Glomerular endothelial cell (primary cell): ENCODE measurements at places on chromosomes 5 and 9. TPM values are rescaled to one million over a fixed set of nuclear protein-coding genes. Genes with fewer than 3 reads are reported as not detected.

DNA sequence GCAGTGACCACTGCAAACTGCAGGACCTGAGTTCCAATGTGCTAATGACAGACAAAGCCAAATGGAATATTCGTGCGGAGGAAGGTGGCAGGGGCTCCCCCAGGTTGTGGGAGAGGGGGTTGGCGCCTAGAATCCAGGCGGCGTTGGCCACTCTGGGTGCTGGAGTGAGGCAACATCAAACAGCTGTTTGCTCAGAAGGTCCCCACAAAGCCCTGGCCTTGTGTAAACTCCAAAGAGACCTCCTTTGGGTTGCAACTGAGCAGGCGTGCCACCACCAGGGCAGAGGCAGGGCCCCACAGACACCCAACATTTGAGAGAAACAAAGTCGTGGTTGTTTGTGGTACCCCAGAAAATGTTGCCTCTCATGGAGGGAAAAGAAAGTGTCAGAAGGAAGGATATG, 14.5 kb downstream of the STKLD1 start:
- DNase-seq: no peak

- DNase-seq: no peak
Measured at GRCh38 chr5:137167187-137167586, 331.9 kb downstream of the SPOCK1 start.

- no peak for DNase-seq
Measured at GRCh38 chr5:65126542-65127069, 355.1 kb downstream of the ADAMTS6 start.

Gene MARCOL
- total RNA-seq: not detected in 2 replicates

DNA sequence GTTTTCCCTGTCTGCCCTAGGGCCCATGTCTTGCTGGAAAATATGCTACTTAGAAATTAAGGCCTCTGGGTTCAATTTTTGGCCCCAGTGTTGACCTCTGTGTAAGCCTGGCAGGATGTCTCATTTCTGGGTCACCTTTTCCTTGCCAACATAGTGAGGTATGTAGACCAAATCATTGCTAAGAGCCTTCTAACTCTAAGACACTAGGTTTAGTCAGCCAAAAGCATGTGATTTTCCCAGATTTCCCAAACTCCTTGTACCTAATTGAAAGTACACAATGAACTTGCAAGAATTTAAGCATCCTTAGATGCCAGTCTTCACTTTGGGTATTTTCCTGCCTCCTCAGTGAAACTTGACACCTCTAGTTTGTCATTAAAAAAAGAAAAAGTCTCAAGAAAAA, 77.0 kb downstream of the GALNT10 start:
- DNase-seq: no peak

DNA sequence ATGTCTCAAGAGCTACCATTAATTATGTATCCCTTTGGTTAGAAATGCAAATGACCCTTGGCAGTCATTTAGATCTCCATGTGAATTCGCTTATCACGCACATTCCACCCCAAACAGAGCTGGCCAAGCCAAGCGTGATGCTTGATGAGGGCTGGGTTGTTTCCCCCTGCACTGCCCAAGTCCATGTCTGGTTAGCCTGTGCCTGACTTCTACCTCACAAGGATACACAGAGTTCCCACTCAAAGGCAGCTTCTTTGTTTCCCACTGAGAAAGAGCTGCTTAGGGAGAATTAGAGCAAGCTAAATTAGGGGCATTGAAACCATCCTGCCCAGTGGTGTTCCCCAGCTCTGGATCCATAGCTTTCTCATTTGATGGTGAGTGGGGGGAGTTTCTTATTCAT, 87.2 kb downstream of the FSTL4 start:
- no peak for DNase-seq

GRCh38 chr9:91301161-91301560, 60.6 kb downstream of the AUH start:
- DNase-seq: no peak

GRCh38 chr5:1118738-1119137, 6.9 kb upstream of the SLC12A7 start:
- DNase-seq: no peak

GRCh38 chr9:123378025-123378424, 22.0 kb downstream of the CRB2 start:
- no peak for DNase-seq

Gene IFNA21
- not detected in 2 replicates for total RNA-seq

GRCh38 chr5:94577466-94578245, 40.7 kb downstream of the KIAA0825 start:
- DNase-seq: no peak

DNA sequence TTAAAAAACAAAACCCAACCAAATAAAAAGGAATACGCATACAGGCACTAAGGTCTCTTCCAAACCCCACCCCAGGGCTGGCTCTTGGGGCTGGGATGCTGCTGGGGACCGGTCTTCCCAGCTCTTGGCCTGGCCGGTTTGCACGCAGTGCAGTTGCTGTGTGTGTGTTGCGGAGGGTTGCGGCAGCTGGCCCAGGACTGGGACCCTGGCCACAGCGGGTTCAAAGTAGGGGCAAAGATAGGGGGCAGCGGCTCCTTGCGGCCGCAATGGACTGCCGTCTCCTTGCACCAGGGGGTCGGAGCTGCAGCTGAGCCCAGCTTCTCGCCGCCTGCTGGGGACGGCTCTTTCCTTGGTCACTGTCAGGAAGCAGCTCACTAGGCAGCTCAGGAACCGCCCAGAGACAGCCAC, 5.0 kb downstream of the DMRT3 start:
- no peak for DNase-seq

GRCh38 chr5:171418316-171418981, 998 bp upstream of the FGF18 start:
- no peak for DNase-seq

- DNase-seq: no peak
Measured at GRCh38 chr5:158410976-158411375, 552.0 kb upstream of the CLINT1 start.

GRCh38 chr9:114138552-114138971, 16.8 kb upstream of the COL27A1 start:
- DNase-seq: no peak

Gene STC2
- total RNA-seq: 38.4 and 49.4 TPM in 2 replicates

DNA sequence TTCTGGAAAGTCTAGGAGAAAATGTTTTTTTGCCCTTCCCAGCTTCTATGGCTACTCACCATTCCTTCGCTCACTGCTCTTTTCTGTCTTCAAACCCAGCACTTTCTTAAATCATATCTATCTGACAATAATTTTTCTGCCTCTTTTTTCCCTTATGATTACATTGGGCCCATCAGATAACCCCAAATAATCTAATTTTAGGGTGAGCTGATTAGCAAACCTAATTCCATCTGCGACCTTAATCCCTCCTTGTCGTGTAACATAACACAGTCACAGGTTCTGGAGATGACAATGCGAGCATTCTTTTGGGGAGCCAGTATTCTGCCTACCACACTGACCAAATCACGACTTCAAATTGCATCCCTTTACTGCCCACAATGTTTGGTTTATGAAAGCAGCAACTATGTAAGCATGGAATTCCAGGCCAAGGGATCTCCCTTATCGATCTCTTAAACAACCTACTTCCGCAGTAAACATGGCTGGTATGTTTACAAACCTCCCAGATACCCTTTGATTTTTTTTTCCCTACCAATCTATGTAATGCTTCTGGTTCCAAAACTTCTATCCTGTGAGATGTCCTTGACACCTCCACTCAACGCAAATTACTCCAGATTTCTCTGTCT, 2122.2 kb downstream of the MAT2B start:
- DNase-seq: no peak

Gene FOXD4L3
- not detected in 2 replicates for total RNA-seq

Gene GPR150
- 0.10 and 0.82 TPM in 2 replicates for total RNA-seq

- no peak for DNase-seq
Measured at GRCh38 chr5:132495667-132496190, 5.2 kb upstream of the IRF1 start.

Gene NR6A1
- 0.10 and 1.3 TPM in 2 replicates for total RNA-seq

Gene XRCC4
- total RNA-seq: 5.9 and 10.0 TPM in 2 replicates

Gene LCN9
- total RNA-seq: not detected in 2 replicates

DNA sequence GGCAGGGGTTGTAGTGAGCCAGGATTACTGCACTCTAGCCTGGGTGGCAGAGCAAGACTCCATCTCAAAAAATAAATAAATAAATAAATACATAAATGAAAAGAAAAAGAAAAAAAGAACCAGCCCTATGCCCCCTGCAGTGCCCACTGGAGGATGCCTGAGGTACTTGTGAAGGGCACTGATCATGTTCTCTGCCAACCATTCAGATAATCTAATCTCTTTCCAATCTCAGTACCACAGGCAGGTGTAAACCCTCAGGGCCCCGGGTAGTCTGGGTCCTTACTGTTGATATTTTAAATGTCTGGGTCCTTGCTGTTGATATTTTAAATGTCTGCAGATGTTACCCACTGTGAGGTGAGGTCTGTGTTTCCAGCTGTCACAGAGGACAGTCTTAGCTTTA, 321.8 kb upstream of the ADCY2 start:
- DNase-seq: no peak

Gene GRXCR2
- not detected in 2 replicates for total RNA-seq

DNA sequence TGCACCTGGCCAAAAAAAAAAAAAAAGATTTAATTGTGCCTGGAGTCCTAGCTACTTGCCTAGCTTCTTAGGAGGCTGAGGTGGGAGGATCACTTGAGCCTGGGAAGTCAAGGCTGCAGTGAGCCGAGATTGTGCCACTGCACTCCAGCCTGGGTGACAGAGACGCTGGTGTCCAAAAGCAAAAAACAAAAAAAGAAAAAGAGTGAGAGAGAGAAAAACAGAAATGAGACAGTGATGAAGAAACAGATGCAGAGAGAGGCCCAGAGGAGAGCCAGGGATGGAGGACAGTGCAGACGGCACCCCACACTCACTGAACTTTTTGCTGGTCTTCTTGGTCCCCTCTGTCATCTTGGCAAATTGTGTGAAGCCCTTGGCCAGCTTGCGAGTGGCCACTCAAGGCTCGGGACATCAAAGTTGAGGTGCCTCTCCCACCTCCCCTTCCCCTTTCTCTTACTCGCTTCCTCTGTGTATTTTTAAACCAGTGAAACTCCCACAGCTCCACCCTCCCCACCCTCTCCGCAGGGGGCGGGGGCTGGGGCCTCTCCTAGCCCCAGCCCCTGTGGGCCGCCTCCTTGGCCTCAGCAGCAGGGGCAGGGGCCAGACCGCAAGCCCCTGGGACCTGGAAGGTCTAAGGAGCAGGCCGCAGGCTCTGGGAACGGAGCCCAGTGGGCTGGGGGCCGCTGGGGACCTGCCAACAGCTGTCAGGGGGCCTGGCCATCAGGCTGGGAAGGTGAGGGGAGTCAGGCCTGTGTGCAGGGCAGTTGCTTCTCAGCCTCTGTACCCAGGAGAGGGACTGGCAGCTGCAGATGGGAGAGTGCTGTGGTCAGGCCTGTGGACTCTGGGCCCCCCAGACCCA, at the start of gene SH2D3C:
SH2D3C (minus strand) TSS at position 387 of the 856 bp plus-strand sequence; CDS start at position 348, 39 bp downstream.
- DNase-seq: no peak

GRCh38 chr9:132114102-132114707, 34.5 kb upstream of the MED27 start:
- DNase-seq: no peak

- DNase-seq: no peak
Measured at GRCh38 chr9:98836206-98836605, 28.7 kb downstream of the GALNT12 start.

GRCh38 chr9:113674436-113674835, 201.7 kb upstream of the ZNF618 start:
- DNase-seq: no peak

- no peak for DNase-seq
Measured at GRCh38 chr5:59390074-59390659, 503.4 kb downstream of the PDE4D start.

Gene PCDHGB6
- total RNA-seq: 1.8 and 6.2 TPM in 2 replicates

- DNase-seq: no peak
Measured at GRCh38 chr9:130446101-130446861, 1.5 kb downstream of the ASS1 start.

- DNase-seq: no peak
Measured at GRCh38 chr9:89538871-89539270, 41.0 kb upstream of the SEMA4D start.

- no peak for DNase-seq
Measured at GRCh38 chr5:6551287-6551954, 81.4 kb downstream of the NSUN2 start.

Gene SLC25A2
- total RNA-seq: 0.76 TPM in 1 of 2 replicates, not detected in the other

Gene SURF1
- total RNA-seq: 16.6 and 27.0 TPM in 2 replicates
